ENCODE measurements at places on chromosomes 12 and 14.

- DNase-seq, result no peak
Observed at GRCh38 chr12:66467932-66468331, 165.6 kb downstream of the HELB start.

DNA sequence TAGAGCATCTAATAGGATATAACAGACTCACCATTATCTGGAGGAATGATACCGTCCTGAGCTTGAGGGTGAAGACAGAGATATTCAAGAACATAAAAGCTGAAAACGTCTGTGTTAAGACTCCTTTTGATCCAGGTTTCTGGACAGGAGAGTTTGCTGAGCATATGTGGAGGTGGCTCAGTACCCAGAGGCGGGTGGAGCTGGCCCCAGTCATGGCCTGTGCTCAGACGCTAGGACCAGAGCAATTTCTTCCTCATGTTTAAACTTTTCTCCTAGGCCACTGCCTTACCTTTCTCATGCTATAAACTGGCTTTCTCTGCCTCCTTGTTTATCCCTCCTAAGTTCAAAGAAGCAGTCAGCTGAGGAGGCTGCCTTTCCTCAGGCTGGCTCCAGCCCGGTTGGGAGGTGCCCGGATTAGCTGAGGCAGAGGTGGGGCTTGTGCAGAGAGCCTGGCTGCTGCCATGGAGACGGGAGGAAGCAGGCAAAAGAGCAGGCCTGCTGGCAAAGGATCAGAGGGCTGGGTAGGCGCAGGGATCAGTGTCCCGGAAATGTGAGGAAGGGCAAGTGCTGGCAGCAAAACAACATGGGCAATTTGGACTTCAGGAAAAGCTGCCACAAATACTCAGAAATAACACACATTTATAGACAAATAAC, 13.7 kb downstream of the COA8 start:
- DNase-seq, result no peak

DNA sequence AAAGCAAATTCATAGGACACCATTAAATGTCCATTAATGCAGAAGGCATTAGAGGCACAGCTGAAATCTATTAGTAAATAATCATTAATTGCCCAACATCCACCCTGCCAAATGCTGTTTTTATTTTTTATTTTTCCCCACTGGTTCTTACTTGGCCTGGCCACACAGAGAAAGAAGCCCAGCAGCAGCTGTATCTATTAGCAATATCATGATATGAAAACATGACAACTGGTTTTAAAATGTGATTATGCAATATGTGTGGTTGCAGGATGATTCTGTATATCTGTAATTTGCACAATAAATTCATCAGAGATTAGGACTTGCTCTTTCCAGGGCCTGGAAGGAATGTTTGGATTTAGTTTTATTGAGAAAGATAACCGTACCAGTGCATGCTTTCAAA, 44.9 kb downstream of the SIX6 start:
- no peak for DNase-seq

DNA sequence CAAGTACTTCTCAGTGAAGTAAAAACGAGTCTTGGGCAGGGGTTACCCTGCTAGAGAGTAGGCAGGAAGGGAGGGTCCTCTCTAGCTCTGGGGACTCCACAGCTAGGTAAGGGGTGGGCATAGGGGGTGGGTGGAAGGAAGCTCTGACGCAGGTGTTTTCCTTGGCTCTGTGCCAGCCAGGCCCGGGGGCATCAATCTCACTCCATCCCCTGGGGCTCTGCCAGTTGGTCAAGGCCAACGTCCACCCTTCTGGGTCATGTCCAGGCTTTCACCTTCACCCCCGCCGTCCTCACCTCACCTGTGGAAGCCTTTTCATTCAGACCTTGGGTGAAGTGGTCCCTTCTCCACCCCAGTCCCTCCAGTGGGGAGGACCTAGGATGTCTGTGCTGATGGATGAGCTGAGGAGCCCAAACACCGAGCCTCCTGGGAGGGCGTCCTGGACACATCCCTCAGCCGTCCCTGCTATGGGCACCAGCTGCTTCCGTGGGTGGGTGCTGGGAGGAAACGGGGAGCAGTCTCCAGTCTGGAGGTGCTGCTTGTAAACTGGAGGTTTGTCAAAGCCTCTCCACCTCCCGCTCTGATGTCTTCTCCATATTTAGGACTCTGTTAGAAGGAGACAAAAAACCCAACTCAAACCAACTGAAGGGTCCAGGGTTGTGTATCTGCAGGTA, 71.5 kb upstream of the SFSWAP start:
- no peak for DNase-seq

DNA sequence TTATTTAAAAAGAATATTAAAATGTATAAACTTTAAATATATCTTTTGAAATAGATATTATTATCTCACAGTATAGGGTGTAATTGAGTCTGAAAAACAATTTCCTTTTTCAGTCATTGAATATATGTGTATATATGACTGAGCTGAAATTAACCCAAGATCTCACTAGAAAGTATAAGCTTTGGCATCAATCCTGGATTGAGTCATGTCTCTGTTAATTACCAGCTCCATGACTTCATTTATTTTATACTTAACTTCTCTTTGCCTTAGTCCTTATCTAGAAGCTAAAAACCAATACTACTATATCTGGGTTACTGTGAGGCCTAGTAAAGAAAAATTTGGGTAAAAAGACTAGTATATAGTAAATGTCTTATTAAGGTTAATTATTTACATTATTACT, 1020.3 kb downstream of the LRFN5 start:
- DNase-seq, result no peak

DNA sequence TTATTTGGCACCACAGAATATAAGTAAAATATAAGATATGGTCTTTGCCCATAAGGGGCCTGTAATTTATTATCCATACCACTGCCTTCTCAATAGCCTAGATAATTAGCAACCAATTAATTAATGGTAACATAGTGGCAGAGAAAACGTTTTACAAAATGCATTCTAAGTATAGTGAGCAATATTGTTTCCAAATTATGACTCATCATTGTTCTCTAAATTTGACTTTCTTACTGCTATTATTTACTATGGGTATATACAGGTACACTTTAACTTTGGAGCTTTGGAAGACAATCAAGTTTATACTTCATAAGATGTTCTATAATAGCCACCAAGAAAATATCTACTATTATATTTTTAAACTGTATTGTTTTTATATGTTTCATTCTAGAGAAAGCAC, 26.7 kb downstream of the DCP1B start:
- DNase-seq, result no peak

- DNase-seq, result no peak
Observed at GRCh38 chr14:50362764-50363713, 33.6 kb downstream of the CDKL1 start.

DNA sequence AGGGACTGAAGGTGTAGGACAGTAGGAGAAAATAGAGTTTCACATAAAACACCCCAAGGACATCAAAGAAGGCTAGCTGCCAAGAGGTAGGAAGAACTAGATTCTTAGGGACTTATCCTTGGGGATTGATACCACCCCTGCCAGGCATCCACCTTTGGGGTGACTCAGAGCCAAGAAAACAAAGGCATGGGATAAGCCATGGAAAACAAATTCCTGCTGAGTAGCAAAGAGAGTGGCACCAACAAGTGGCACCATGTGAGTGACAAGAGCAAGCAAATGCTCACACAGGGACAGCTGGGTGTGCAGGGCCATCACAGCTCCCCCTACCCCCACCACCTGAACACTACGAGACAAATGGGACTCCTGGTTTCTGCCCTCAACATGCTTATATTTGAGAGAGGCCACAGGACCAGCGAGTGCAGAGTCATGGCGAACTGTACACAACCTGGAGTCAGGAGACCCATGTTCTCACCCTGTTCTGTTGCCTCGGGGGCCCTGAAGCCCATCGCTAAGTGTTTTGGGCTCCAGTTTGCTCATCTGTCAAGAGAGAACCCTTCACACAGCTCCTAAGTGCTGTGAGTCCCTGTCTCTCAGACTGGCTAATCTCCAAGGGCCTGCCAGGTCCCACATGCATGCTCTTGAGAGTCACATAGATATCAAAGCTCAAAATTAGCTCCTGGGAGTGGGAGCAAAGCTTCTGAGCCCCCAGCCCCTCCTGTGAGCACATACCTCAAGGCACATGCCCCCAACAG, 91.9 kb downstream of the DPF3 start:
- DNase-seq, result no peak

- DNase-seq, result no peak
Observed at GRCh38 chr14:78278464-78279250, 108.5 kb downstream of the NRXN3 start.

GRCh38 chr14:64695071-64695470, 9.2 kb upstream of the PLEKHG3 start:
- DNase-seq, result no peak

GRCh38 chr12:64103825-64104740, 118.0 kb downstream of the KICS2 start:
- DNase-seq, result no peak

GRCh38 chr12:108542320-108542719, 18.7 kb downstream of the SART3 start:
- DNase-seq, result no peak

- DNase-seq, result no peak
Observed at GRCh38 chr12:51749206-51749985, 99.1 kb downstream of the FIGNL2 start.

DNA sequence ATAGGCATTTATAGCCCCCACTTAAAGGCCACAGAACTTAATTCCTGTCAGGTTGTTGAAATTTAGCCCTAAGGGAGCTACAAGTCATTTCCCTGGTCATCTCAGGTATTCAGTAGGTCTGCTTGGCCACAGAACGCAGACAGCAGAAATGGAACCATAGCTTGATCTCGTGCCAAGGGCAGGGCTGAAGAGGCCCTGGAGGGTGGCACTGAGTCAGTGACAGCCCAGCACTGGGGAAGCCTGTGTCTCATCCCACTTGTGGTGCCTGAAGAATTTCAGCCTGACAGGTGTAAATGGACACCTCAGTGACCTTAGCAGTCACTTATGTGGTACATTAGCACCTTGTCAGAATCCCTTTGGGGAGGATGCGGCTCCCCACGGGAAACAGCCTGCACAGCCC, 6.6 kb downstream of the PRKAB1 start:
- DNase-seq, result no peak

DNA sequence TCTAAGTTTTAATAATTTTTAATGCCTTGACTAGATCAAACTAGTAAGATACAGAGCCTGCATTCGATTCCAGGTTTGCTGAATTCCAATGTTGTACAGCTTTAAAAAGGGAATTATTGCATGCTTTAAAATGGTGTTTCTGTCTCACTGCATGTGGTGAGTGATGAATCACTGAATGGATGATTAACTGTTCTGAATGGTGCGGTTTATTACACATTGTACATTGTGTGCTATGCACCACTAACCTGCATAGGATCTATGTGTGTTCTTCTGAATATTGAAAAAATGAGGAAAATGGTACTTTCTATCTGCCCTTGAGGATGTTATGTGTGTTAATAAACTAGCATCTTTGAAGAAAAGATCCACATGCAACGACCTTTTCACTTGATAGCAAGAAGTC, 231.7 kb downstream of the NRXN3 start:
- no peak for DNase-seq

DNA sequence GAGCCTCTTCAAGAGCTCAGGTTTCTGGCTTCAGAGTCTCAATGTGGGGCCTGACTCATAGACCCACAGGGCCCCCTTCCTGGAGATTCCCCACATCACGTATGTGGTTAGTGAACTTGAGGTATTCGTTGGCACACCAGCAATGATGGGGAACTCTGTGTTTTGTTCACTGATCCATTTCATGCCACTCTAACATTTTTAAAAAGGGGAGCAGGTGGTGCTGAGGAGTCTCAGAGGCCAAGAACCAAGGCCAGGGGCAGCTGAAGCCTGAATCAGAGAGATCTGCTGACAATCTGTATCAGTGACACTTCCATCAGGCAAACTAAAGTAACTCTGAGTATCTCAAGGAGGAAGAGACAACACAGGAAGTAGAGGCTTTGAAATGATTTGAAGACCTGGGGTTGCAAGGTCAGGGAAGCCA, 323.4 kb downstream of the VRK1 start:
- DNase-seq, result peak; percentile 8

DNA sequence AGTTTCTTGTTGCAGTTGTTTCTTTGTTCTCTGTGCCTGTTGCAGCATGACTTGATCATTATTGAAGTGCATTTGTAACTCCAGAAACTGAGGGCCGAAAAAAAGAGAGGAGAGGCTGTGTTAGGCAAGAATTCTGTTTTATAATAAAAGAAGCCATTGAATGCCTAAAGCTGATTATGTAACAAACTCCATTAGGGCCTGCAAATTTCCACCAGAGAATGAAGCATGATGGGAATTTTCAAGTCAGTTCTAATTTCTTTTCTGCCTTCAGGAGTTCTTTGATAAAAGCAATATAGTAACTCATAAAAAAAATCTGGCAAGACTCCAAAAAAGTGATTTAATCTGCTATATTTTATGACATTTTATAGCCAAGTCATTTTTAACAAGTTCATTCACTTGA, 156.7 kb upstream of the RASSF8 start:
- DNase-seq, result no peak

GRCh38 chr14:99930420-99931274, 134.6 kb upstream of the EVL start:
- DNase-seq, result no peak

DNA sequence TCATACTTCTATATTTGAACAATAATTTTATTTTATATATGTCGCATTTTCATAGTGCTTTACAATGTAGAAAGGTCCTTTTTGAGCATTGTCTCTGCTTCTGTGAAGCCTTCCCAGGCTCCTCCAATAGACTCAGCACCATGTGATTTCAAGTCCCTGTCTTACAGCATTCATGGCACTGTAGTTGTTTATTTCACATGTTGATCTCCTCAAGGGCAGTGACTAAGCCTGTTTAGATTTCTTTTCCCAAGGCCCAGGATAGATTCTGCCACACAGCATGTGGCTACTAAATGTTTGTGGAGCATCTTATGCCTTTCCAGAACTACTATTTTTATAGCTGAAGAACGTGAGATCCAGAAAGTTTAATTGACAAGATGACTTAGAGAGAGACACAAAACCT, 391.7 kb downstream of the TMEM117 start:
- DNase-seq, result no peak

- no peak for DNase-seq
Observed at GRCh38 chr14:29220072-29220471, 453.5 kb downstream of the FOXG1 start.

GRCh38 chr12:5730962-5731361, 214.1 kb downstream of the ANO2 start:
- DNase-seq, result no peak

DNA sequence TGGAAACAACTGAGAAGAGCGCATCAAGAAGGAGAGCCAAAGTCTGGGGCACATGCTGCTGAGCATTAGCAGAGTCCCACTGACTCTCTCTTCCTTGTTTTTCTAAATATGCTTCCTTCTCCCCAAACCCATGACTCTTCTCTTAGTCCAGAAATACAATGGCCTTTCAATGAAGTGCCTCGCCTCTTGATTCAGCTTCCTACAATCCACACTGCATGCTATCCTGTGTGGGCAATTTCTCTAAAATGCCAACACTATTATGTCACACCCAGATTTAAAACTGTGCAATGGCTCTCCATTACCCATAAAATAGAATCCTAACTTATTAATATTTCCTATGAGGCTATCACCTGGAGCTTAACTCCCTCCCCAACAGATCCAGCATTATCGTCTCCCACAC, 198.6 kb downstream of the RPAP3 start:
- DNase-seq, result no peak

GRCh38 chr14:59870277-59871165, at the start of gene RTN1:
Gene RTN1 (minus strand): TSS chr14:59870776. CDS start chr14:59870630, 146 bp downstream.
- DNase-seq, result no peak
